ENCODE measurements at places on chromosomes 1 and 21.
A peak's percentile ranks its signal among the peaks of the same experiment; 100 is the strongest.

DNA sequence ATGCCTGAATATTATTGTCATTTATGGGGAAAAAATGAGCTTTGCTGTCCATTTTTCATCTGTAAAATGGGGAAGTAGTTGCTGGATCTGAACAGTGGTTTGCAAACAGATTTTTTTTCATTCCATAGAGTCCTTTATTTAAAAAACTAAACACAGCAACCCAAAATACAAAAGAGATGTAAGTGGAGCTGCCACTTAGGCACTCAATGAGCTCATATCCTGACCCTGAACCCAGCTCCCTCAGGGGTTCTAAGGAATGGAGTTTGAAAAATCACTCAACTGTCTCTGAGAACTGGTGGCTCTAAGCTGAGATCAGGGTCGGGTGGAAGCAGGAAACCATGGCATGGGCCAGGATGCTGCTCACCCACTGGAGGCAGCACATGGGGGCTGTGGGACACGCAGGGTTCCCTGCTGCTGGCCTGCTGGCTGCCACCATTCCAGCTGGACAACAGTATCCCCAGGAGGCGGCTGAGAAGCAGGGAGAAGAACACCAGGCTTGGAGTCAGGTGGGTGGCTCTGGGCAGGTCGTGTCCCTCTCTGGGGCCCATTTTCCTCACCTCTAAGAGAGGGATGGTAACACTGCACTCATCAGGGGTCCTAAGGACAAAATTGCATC, 9.6 kb upstream of the ECE1 start:
- no peak for DNase-seq

DNA sequence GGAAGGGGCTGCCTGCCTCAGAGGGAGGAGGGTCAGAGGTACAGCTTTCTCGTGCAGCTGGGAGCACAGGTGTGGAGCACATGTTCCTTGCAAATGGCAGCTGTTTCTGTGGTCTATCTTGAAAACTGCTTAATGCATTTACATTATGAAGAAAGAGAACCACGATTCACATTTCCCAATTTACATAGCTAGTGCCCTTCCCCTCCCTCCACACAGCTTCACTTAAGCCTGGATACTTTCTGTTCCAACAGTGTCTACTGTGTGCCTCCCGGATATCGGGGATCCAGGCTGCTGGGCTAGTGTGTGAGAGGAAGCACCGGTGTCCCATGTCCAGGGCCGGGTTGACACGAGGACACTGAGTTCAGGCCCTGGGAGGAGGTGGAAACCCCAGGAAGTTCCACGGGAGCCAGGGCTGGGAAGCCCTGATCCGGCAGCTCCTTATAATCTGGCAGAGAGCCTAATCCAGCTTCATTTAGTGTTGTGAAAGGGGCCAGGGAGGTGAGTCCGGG, 31.6 kb downstream of the TMCC2 start:
- no peak for DNase-seq

GRCh38 chr1:119917304-119918055, 21.2 kb upstream of the ADAM30 start:
- no peak for DNase-seq

DNA sequence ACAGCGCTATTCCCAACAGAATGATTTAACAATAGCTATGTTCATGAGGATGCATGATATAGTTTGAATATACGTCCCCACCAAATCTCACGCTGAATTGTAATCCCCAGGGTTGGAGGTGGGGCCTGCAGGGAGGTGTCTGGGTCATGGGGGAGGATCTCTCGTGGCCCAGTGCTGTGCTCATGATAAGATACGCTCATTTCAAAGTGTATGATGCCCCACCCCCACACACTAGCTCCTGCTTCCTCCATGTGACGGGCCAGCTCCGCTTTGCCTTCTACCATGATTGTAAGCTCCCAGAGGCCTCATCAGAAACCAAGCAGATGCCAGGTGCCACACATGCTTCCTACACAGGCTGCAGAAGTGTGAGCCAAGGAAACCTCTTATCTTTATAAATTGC, 93.6 kb downstream of the SMYD3 start:
- DNase-seq = no peak

- DNase-seq = no peak
Measured at GRCh38 chr1:209458921-209459320, 124.6 kb upstream of the CAMK1G start.

GRCh38 chr1:60376196-60376595, 302.6 kb upstream of the C1orf87 start:
- DNase-seq = no peak

GRCh38 chr1:14735841-14736240, 137.4 kb downstream of the KAZN start:
- no peak for DNase-seq

GRCh38 chr1:148353461-148354283, 129.4 kb downstream of the PPIAL4G start:
- no peak for DNase-seq

GRCh38 chr1:215761446-215761845, 194.3 kb downstream of the KCTD3 start:
- DNase-seq = no peak

DNA sequence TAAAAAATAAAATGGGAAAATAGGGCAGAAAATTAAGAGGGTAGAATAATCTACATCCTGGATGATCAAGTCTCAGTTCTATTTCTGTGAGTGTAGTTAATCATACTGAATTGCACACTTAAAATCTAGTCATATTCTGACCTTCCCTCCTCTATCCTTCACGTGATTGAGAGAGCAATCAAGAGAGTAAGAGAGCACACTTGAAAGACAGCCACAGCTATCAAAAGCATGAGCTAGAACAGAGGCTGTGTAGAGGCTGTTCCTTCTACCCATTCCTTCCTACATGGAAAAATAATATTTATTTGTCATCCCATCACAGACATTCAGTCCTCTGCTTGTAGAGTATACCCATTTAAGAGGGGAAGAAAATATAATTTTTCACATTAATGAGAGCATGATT, 52.4 kb downstream of the PHC2 start:
- no peak for DNase-seq

DNA sequence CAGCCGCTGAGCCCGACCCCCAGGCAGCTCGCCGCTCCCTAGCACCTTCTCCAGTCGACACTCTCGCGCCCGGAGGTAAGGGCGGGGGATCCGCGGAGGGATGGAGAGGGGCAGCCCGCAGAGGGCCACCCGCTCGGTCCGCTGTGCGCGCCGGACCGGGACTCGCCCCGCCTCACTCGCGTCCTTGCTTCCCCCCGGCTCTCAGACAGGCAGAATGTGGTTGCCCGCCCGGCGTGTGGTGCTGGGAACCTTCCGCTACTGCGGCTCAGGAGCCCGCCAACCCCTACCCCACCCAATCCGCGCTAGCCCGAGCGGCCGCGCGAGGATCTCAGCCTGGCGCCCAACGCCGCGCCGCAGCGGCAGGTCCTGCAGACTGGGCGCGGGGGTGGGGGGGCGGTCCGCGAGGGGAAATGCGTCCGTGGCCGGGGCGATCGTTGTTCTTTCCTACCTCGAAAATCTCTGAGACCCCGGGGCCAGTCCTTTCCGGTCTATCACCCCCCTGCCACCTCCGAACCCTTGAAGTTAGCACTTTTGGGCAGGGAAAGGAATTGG, 404 bp downstream of the LRRC8C start:
- DNase-seq = peak; percentile 66

DNA sequence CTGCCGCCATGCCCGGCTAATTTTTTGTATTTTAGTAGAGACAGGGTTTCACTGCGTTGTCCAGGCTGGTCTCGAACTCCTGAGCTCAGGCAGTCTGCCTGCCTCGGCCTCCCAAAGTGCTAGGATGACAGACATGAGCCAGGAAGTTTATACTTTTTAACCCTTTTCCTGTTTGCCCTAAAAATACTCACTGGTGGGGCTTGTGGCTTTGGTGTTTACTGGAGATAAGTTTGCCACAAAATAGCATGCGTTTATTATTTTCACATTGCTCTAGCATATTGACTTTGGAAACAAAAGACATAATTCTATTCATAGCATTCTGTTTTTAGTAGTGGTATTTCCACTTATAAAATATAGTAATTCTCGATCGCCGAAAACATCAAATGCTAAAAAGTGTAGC, 19.8 kb upstream of the GTF2B start:
- DNase-seq = no peak

GRCh38 chr1:40676501-40676900, 11.0 kb upstream of the RIMS3 start:
- DNase-seq = no peak

GRCh38 chr1:229625071-229625914, 629 bp downstream of the TAF5L start:
- DNase-seq = peak; percentile 65

DNA sequence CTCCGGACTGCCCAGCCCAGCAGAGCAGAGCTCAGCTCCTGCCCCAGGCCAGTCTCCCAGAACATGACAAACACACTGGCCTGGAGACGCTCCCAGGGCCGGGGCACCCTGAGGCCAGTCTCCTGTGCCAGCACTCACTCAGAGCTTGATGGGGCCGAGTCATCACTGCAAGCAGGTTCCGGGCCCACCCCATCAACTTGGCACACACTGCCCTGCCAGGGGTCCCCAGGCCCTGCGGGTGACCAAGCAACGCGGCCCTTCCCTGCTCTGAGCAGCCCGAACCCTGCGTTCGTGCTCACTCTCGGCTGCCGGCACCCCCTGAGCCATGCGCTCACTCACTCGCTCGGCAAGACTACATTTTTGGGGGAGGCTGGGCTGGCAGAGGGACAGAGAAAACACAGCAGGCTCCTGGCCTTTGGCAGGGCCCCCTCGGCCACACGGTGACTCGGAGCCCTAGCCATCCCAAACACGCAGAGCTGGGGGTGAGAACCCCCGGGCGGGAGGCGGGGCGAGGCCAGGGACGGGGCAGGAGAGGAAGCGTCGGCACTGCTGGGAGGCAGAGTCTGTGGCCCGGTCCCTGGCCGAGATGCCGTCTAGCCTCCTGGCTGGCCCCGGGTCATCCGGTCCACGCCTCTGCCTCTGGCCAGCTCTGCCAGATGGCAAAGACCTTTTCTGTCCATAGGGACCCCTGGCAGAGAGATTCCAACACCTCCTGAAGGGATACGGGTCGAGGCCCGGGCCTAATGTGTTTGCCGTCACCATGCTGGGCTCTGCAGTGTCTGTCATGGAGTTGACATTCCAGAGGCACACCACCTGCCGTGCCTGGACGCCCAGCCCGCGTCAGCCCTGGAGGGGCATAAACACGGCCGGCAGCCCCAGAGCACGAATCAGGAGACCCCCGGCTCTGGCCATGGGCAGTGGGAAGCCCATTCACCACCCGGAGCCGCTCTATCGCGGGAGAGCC, 68.0 kb downstream of the MEGF6 start:
- no peak for DNase-seq

DNA sequence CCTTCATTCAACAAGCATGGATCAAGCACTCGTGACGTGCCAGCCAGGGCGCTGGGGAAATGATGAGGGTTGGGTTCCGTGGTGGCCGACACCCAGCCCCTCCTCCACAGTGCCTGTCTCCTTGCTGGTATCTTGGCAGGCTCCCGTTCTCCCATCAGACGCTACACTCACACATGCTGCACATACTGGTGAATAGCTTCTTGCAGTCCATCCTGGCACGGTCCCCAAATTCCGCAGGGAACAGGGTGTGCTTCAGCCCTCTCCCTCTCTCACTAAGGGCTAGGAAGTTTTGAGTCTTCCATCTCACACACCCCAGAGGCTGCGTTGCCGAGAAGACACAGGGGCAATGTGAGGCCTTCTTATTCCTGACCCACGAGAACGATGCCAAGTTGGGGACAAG, 10.1 kb upstream of the MEF2D start:
- DNase-seq = no peak

DNA sequence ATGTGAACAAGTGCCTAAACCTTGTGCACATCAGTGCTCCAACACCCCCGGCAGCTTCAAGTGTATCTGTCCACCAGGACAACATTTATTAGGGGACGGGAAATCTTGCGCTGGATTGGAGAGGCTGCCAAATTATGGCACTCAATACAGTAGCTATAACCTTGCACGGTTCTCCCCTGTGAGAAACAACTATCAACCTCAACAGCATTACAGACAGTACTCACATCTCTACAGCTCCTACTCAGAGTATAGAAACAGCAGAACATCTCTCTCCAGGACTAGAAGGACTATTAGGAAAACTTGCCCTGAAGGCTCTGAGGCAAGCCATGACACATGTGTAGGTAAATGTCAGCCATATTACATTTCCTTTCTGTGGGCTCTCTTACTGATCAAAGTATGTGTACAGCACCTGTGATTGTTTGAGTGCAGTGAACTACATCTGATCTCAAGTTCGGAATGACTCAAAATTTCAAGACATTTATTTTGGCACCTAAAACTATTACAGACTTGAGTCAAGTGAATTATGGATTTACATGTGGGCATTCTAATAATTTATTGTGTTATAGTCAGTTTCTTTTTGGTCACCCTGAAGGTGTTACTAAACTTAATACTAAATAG, 196.5 kb downstream of the TPR start:
- DNase-seq = no peak

DNA sequence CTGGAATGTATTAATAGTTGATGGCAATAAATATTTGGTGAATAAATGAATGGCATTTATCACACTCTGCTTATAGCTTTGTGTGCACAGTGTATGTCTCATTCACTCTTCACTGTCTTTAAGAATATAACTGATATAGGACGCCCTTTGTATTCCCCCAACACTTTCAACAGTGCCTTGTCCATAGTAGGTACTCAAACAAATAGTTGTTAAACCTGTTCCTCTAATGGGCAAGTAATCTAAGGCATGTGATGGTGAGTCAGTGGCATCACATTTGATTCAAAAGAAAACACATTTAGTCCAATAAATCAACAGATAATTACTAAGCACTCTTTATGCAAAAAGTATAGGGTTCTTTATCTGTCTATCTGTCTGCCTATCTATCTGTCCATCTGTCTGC, 11.2 kb upstream of the RXRG start:
- no peak for DNase-seq

- DNase-seq = peak; percentile 34
Measured at GRCh38 chr1:16724718-16725438, 15.4 kb upstream of the RNU1-4 start.

GRCh38 chr1:146035048-146035423, 13.5 kb upstream of the HJV start:
- no peak for DNase-seq

DNA sequence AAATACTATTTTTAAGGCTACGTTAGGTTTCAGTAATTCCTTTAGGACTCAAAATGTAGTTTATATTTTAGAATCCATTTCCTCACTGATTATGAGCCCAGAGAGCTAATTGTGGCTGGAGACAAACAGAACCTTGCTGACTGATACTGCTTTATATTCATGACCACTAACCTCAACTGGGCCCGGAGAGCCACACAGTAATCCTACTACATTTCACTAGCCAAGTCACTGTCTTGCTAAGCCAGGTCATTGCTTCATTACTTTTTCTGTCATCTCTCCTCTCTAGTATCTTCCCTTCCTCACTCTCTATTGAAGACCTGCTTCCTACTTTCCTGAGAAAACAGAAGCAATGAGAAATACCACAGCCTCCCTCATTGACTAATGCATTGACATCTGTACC, 24.7 kb downstream of the IL23R start:
- no peak for DNase-seq

- no peak for DNase-seq
Measured at GRCh38 chr1:22760455-22760854, 49.8 kb downstream of the EPHB2 start.

GRCh38 chr1:116359060-116359830, 13.8 kb upstream of the ATP1A1 start:
- DNase-seq = no peak

- DNase-seq = no peak
Measured at GRCh38 chr21:31670070-31670469, 10.6 kb downstream of the SOD1 start.

GRCh38 chr1:234907940-234908405, 220.7 kb downstream of the TOMM20 start:
- DNase-seq = no peak
